Effector memory CD8-positive, alpha-beta T cell (primary cell): ENCODE measurements at places on chromosomes 6 and 20.

GRCh38 chr6:52661551-52661950 is 9.4 kb upstream of the TMEM14A start:
- no peak for DNase-seq

GRCh38 chr6:102670735-102671134 is 1277.2 kb downstream of the GRIK2 start:
- DNase-seq, result no peak

- no peak for DNase-seq
Observed at GRCh38 chr6:128438393-128438792, 82.0 kb downstream of the PTPRK start.

DNA sequence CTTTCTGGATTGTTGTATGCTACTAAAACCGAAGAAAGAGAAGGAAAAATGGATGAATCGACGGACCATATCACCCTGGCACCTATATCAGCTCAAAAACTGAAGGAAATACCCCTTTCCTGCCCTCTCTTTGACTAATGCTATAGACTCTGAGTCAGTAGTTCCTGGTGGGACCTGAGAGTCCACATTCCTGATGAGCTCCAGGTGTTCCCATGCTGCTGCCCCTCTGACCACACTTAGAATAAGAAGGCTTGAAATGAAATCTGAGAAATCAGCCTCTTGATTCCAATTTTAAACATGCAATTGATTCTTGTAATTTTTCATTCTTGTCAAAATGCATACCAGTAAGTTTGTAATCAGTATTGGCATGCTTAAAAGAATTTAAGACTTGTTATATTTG is 75.2 kb downstream of the PRL start:
- DNase-seq, result no peak

- DNase-seq, result no peak
Observed at GRCh38 chr6:34273242-34273805, 24.5 kb upstream of the SMIM29 start.

- DNase-seq, result no peak
Observed at GRCh38 chr20:36407199-36407733, 101.1 kb downstream of the DLGAP4 start.

DNA sequence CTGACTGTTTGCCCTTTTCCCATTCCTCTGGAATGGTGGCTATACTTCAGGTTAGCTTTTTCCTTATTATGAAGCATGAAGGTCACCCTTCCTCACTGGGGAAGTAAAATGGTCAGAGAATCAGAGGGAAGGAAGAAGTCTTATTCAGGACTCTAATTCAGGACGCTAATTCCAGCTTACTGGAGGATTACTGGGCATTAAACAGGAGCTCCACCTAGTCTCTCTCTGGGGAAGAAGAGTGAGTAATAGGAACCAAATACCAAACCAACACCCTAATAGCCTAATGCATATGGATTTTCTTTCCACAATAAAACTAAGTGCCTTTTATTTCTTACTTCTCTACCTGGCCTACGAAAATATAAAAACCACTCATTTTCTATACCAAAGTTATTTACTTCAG is 10.1 kb downstream of the CRISP1 start:
- no peak for DNase-seq

DNA sequence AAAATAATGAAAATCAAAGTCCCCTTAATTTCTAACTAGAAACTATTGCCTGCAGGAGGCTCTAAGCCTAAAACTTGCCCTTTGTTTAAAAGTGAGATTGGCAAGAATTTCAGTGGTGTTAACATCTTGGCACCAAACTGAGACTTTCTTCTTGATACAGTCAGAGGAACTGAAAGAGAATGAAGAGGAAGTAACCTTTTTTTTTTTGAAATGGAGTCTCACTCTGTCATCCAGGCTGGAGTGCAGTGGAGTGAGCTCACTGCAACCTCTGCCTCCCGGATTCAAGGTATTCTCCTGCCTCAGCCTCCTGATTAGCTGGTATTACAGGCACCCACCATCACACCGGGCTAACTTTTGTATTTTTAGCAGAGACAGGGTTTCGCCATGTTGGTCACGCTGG is 3.6 kb downstream of the DOP1A start:
- DNase-seq, result no peak

GRCh38 chr20:51313358-51313827 is 229.1 kb downstream of the NFATC2 start:
- DNase-seq, result no peak

- no peak for DNase-seq
Observed at GRCh38 chr20:31770243-31770642, 31.2 kb downstream of the TPX2 start.

DNA sequence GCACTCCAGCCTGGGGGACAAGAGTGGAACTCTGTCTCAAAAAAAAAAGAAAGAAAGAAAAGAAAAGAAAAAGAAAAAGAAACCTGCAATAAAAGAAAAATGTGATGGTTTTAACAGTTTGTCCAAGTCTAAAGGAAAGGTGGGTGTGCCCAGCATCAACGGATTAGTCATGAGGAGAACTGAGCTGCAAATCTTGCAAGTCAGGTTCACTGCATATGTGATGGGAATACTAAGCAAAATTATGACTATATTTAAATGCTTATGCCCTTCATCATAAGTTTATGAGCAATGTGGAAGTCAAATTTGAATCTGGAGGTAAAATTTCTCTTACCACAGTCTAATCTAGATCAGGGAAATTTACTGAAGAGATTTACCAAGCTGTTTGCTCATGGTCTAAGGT is 13.1 kb upstream of the CDK19 start:
- DNase-seq, result no peak

DNA sequence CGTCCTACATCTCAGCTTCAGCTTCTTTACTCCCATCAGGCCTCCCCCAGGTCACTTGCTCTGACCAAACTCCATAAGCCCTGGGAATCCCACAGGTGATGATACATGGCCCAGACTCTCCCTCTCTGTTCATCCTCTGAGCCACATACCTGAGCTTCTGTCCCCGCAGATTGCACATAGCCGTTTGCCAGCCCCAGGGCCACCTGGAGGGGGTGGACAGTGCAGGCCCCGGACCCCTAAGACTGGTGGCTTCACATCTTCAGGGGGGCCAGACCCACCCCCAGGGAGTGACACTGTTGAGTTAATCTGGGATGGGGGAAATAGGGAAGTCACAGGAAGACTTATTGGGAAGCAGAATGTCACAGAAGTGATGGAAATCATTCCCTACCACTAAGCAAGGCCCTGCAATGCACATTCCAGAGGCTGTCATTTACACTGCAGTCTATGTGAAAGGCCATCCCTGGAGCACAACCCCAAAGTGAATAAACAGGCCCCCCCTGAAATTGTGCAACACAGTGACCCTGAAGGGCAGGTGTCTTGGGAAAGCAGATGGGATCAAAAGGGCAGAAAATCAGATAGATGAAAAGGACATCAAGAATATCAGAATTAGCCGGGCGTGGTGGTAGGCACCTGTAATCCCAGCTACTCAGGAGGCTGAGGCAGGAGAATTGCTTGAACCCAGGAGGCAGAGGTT is 2.2 kb downstream of the RXRB start:
- no peak for DNase-seq

GRCh38 chr6:24899997-24900325 is 35.8 kb downstream of the RIPOR2 start:
- no peak for DNase-seq

DNA sequence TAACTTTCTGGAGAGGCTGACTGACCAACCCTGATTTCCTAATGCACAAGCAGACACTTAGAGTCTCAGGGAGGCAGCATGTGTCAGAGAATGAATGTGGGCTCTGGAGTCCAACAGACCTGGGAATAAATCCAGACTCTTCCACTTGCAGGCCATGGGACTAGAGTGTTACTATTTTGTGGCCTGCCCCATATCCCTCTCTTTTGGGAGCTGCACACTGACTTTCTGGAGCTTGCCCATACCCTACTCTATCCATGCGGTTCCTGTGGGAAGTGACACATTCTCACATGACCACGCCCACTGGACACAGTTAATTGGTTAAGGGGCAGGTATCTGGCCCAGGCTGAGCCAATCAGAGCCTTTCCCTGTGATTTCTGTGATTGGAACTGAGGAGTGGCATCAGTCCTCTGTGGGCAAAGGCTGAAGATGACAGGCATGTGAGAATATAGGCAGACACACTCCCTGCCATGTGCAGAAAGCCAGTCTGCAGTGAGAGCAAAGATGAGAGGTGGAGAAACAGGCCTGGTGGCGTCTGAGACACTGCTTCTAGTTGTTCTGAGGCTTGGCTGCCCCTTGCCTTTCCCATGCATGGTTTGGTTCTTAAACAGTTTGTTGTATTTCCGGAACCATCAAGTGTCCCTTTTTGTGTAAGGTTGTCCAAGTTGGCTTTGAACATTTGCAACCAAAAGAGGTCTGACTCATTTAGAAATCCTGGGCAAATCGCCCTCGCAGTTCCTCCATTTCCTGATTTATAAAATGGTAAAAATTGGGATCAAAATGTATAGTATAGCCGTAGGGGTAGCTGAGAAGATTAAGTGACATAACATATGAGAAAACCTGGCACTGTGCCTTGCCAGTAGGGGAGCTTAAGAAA is 125.6 kb downstream of the CDC5L start:
- no peak for DNase-seq

- no peak for DNase-seq
Observed at GRCh38 chr20:11993886-11994461, 76.3 kb downstream of the BTBD3 start.

DNA sequence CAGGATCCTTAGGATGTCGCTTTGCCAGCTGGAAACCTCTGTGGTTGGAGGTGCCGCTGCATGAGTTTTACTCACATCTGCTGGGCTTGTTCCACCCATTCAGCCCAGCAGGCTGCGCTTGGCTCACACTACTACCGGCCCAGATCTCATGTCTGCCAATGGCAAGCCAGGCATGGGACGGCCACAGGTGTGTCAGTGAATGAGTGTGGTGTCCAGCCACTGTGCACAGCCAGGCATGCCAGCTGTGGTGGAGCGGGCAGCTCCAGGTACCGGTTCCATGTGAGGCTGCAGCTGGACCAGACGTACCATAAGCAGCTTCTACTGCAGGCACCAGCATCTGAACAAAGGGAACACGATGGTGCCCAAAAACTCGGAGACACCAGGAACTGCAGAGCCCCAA is 33.1 kb upstream of the ASF1A start:
- DNase-seq, result no peak

GRCh38 chr6:15948930-15949900 is 179.7 kb upstream of the MYLIP start:
- DNase-seq, result no peak

DNA sequence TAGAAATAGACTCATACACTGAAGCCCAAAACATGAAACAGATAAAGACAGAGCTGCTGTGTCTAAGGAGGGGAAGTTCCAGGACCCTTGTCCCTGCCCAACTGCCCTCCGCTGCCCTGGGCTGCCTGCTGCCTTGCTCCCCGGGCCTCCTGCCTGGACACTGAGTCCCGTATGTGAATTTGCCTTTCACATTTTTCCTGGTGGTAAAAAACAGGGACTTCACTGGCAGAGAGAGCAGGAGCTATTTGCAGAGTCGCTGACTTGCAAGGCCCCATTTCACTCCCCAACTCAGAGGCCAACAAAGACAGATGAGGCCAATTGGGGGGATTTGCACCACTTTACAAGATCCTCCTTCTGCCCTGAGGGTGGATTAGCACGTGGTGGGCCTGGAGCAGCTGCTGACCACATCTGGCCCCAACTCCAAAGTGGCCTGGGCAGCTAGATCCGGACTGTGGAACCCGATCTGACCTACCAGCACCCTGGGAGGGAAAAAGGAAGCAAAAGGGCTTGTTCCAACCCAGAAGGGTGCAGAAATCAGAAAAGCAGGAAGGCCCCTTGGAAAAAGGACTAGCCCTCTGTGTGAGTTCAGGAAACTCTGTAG is 61.4 kb downstream of the NOL4L start:
- DNase-seq, result no peak

GRCh38 chr6:54861905-54862616 is 15.5 kb downstream of the FAM83B start:
- no peak for DNase-seq

- no peak for DNase-seq
Observed at GRCh38 chr6:18087396-18088165, 34.9 kb downstream of the NHLRC1 start.

DNA sequence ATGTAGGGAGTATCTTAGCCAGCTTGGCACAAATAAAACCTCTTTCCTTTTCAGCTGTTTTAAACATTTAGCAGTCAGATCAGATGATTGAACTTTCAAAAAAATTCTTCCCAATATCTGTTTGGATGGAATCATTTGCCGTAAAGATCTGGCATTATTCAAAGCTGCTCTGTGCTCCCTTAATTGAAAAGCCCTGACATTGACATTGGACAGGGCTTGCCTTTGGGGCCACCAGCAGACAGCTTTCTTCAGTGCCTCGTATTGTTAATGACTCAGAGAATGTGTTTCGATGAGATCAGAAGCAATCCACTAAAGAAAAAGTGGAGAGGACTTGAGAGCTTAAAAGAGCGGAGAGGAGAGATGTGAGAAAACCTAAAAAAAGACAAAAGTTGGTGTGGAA is 343.5 kb downstream of the NRN1 start:
- no peak for DNase-seq

- DNase-seq, result no peak
Observed at GRCh38 chr6:82570083-82570482, 206.5 kb downstream of the TPBG start.

DNA sequence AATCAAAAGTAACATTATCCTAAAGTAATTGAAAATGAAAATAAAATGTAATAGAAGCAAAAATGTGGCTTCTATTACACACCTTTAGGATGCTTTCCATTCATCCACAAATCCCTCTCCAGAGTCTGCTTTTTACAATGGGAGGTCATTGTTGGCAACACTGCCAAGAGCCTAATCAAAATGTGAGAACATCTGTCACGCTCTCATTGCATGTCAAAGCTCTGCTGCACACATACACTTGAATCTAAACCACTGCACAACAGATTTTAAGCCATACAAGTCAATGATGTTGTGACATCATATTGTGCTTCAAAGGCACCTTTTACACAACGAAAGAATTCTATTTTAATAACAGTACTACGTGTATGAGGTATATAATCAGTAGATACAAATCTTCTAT is 82.1 kb downstream of the PREP start:
- no peak for DNase-seq

DNA sequence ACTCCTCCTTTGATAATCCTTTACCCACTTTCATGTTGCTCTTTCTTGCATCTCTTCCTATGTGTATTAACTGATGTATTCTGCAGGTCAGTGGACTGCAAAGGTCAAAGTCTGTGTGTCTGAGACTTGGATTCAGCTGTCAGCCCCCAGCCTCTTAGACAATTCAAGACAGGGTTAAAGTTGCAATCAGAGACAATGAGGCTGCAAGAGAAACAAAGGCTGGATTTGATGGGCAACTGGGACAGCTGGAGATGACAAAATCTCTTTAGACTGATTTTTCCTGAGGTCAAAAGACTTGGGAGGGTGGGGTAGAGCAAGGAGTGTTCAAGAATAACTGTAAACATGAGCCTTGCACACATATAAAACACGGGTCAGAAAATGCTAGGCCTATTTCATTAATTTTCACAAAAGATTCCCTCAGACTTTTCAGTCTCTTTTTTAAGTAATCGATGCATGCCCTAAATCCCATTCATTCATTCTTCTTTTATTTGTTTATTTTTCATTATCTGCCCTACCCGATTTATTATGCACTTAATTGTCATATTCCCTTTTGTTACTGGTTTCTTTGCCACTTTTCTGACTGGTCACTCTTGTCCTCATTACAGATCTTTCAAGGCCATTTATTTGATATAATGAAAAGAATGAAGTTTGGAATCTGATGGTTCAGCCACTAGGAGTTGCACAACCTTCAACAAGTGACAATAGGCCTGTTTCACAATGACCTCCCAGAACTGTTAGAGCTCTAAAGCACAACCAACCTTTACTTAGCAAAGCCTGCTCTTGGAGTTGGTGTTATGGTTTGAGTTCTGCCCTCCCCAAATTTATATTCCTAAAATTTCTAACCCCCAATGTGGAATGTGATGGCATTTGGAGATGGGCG is 33.8 kb upstream of the AKAP12 start:
- no peak for DNase-seq

- no peak for DNase-seq
Observed at GRCh38 chr6:100461278-100461916, 3.3 kb downstream of the SIM1 start.
